ENCODE measurements at places on chromosomes 3 and 15.

GRCh38 chr3:14543446-14543845, 3.3 kb upstream of the GRIP2 start:
- no peak for DNase-seq

DNA sequence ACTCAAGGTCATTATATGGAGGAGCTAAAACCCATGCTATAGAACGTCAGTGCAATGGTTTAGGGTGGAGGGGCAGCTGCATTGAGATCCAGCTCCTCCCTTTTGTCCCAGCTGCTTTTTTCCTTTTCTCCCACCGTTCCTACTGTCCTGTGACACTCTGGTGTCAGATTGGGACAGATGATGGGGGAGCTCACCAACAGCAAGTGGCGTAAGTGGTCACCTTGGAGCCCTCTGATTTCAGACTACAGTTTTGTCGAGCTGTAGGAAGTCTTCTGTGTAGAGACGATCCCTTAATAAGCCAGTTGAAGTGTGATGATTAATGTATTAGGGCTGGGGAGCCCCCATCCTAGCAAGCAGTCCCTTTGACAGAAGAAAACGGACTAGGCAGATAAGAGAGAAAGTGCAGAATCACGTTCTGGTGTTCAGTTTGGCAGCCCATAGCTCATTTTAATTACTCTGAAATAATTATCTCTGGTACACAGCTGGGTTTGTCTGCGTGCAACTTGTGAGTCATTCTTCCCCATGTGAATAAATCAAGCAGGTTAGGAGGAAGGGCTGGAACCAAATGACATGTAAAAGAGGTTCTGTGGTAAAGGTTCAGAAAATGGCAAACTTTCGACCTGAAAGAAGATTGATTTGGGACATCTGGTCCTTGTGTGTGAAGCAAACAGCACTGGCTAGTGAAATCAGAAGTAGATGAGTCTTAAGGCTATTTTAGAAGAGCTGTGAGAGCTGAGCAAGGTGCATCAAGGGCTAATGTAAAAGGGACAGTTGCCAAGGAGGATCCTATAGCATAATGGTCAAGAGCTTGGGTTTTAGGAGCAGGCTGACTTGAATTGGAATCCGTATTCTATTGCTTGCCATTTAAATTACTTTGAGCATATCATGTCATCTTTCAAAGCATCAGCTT, 241.4 kb downstream of the EDEM1 start:
- no peak for DNase-seq

DNA sequence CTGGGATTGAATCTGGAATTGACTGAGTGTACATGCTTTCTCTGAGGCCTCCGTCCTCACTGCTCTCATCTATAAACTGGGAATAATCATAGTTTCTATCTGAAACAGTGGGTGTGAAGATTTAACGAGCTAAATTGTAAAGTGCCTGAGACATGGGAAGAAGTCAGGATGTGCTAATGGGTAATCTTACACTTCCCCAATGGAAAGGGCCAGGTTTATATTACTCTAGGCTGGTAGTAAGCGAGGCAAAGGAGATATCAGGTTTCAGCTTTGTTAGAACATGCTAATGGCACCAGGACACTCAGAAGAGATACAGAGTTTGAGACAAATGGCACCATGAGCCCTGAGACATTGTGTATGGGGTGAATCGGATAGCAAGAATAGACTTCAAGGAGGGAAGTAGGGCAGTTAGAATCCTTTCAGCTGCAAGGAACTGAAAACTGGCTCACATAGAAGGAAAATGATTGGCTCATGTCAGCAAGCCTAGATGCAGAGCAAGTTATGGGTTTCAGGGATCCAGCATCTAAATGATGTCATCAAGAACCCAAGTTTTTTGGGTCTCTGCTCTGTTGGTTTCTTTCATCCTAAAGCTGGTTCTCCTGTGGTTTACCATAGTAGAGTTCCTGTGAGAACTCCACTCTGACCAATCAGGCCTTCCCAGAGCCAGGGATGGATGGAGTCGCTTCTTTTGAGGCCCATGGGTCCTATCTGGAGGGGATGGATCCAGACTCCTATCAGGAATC, 21.8 kb downstream of the FLNB start:
- DNase-seq, result no peak

DNA sequence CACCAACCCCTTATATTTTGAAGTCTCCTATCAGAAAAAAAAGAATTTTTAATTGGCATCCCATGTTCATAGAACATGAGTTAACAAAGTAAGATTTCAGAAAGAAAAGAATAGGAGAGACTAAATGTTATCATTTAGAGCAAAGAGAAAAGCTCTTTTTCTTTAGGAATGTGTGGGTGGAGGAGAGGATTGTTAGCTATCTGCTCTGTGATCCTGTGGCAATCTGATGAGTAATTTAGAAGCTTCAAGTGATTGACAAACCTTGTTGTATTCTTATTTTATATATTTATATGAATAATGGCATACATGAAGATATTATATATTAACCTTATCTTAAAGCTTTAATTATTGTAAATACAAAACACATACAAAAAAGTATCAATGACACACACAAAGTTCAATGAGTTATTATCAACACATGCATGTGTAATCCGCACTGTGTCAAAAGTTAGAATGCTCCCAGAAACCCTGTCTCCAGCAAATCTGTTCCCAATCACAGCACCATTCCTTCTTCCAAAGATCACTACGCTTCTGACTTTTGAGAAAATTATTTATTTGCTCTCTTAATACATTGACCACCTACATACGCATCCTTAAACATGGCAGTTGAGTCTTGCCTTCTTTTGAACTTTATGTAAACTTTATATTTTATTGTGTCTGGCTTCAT, 907.4 kb downstream of the MCTP2 start:
- DNase-seq, result no peak

DNA sequence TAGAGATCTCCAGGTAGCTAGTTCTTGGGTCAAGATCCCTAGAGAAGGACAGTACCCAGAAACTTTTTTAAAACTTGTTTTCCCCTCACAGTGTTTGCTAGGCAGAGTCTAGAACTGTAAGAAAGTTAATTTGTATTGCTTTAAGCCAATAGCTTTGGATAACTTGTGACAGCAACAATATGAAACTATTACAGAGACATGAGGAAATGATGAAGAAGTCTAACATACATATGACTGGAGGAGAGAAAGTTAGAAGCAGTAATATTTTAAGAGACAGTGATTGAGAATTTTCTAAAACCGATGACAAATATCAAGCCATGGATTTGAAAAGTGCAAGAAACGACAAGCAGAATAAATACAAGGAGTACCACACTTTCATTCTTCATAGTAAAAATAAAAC, 10.0 kb downstream of the HMG20A start:
- no peak for DNase-seq

DNA sequence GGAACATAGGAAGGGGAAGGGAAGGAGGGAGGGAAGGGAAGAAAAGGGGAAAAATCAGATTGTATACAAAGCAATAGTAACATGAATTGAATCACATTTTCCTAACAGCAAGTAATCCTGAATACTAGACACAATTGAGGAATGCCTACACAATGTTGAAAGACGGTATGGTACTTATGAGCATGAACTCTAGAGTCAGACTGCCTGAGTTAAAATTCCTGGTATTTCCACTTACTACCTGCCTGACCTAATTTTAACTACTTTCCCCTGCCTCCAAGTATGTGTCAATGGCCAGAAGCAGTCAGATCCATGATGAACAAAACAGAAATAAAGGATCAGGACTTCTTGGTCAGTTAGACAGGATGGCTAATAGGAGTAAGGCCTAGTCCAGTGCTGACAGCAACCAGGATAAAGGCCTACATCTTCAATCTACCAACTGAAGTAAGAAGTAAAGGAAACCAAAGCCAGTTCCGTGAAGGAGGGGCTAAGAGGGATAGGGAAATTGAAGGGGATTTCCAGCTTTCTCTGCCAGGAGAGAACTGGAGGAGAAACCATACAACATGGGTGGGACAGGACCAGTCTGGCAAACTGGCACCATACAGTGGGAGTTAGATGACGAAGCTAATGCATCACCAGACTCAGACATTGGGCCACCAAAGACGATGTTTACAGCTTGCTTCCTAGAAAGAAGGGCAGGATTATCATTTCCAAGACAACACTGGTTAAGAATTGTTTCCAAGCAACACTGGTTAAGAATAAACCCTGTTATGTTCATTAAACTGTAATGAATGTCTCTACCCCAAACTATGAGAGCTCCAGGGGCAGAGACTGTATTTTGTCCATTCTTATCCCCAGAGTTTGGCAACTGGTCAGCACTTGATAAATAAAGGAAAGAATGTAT, 151.6 kb upstream of the UBE2E2 start:
- no peak for DNase-seq

- DNase-seq, result no peak
Measured at GRCh38 chr3:77038930-77039605, 831 bp upstream of the ROBO2 start.

GRCh38 chr15:101455291-101456025, 34.0 kb downstream of the PCSK6 start:
- DNase-seq, result no peak

DNA sequence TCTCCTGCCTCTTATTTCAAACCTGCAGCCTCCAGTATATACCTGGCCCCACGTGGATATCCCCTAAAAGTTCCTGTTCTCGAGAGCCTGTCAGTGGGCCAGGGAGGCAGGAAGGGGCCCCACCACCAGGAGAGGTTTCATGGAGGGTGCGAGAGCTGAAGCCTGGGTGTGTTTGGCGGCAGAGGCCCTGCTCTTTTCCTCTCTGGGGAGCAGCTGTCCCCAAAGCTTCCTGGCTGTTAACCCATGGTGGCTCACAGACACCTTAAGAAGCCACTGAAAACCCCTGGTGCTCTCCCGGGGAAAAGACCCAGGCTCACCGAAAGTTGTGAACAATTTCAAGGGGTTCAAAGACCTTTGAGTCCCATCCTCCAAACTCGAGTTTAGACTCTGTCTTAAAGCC, 1.1 kb downstream of the PRRT3 start:
- no peak for DNase-seq

GRCh38 chr3:179716811-179717210, 64.0 kb downstream of the USP13 start:
- DNase-seq, result no peak

GRCh38 chr3:52962160-52962559, 64.8 kb upstream of the STIMATE start:
- DNase-seq, result no peak

- DNase-seq, result no peak
Measured at GRCh38 chr3:162492446-162493081, 996.0 kb downstream of the OTOL1 start.

GRCh38 chr15:66027268-66027805, 158.0 kb downstream of the RAB11A start:
- DNase-seq, result no peak

DNA sequence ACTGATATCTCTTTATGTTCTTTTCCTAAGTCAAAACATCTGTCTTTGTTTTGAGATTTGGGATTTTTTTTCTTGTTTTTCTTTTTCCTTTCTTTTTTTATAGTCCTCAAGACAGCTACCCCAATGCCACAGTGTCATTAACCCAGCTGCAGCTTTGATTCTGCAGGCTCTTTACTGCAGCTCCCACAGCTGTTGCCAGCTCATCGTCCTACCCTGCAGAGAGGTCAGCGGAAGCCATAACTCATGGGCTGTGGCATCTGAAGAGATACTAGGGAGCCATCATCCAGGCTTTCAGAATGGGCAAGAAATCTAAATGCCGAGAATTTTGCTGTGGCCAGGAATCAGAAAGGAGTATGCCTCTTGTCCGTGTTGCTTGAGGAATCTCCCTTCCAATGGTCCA, 44.3 kb upstream of the SLC24A5 start:
- no peak for DNase-seq

DNA sequence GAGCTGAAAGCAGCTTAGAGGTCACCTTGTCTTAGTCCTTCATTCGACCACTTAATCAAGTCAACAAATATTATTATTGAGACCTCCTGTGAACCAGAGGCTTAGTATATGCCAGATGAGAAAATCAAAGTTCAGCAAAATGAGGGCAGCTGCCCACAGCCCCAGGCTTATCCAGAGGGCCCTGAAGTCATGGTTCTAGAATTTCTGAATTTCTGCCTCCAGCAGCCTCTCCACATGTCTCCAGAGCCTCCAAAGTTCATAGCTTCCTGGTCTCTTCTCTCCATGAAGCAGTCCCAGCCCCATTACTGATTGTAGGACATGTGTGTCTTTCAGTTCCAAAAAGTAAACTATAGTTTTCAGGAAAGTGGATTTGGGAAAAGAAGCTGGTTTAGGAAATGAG, 96.9 kb upstream of the TSC22D2 start:
- no peak for DNase-seq

DNA sequence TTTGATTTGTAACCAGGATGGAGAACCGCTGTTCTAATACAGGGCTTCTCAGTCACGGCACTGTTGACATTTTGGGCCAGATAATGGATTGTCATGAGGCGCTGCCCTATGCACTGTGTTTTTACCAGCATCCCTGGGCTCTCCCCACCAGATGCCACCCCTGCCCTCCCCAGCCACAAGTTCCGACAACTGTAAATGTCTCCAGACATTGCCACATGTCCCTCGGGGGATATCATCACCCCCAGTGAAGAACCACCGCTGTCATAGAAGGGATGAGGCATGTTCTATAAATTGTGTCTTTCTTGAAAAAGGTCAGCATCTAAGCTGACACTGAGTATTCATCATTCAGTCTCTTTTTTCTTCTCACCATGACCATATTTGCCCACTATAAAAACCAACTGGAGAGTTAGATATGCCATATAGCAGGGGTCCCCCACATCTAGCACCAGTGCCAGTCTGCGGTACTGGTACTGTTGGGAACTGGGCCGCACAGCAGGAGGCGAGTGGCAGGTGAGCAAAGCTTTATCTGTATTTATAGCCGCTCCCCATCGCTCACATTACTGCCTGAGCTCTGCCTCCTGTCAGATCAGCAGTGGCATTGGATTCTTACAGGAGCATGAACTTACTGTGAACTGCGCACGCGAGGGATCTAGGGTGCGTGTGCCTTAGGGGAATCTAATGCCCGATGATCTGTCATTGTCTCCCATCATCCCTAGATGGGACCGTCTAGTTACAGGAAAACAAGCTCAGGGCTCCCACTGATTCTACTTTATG, 260.5 kb upstream of the ST8SIA2 start:
- no peak for DNase-seq

- DNase-seq, result no peak
Measured at GRCh38 chr3:177705976-177706823, 508.9 kb upstream of the TBL1XR1 start.

DNA sequence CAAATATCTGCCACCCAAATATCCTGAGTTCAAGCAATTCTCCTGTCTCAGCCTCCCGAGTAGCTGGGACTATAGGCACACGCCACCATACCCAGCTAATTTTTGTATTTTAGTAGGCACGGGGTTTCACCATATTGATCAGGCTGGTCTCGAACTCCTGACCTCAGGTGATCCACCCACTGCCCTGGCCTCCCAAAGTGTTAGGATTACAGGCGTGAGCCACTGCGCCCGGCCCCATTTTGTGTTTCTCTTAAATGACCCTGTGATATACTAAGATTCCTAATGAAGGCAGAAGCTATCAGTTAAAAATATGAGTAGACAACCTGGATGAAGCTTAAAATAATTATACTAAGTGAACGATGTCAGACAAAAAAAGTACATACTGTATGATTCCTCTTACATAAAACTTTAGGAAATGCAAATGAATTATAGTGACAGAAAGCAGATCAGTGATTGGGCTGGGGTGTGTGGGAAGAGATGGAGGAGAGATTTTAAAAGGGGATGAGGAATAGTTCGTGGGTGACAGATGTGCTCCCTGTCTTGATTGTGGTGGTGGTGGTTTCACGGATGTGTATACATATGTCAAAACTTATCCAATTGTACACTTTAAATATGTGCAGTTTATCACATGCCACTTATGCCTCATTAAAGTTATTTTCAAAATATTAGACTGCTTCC, 3.8 kb upstream of the KLHL40 start:
- no peak for DNase-seq
